ENCODE measurements at places on chromosomes 6 and 20.

GRCh38 chr6:121135425-121135824 is 198.9 kb downstream of the TBC1D32 start:
- DNase-seq = no peak

DNA sequence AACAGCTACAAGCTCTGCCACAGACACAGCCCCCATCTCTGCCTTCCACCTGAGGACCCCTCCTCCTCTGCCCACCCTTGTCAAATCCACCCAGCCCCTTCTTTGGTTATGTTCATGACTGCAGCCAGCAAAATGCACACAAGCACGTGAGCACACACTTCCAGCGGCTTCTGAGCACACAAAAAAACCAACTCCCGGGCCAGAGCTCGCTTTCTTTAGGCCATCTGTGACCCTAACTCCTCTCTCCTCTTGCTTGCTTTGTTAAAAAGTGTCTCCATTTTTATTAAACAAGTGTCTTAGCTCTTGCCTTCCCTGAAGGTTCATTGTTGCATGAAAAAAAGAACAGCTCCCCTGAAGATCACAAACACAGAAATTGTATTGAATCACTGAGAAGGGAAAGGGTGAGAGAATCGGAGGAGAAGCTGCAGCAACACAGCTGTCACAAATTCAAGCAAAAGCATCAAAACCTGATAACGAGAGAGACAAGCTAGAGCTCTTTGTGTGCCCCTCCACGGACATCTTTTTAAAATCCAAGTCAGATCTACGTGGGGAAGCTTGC is 142.1 kb downstream of the CD83 start:
- DNase-seq = no peak

GRCh38 chr20:24439737-24440387 is 29.6 kb upstream of the SYNDIG1 start:
- DNase-seq = no peak

GRCh38 chr20:58228484-58229197 is at the start of gene ANKRD60:
Gene ANKRD60 (minus strand): TSS chr20:58228653. CDS start chr20:58228653, 0 bp downstream.
- no peak for DNase-seq

- DNase-seq = no peak
Observed at GRCh38 chr6:124029567-124029966, 225.9 kb downstream of the NKAIN2 start.

GRCh38 chr6:92069781-92070180 is 1349.6 kb downstream of the EPHA7 start:
- no peak for DNase-seq

DNA sequence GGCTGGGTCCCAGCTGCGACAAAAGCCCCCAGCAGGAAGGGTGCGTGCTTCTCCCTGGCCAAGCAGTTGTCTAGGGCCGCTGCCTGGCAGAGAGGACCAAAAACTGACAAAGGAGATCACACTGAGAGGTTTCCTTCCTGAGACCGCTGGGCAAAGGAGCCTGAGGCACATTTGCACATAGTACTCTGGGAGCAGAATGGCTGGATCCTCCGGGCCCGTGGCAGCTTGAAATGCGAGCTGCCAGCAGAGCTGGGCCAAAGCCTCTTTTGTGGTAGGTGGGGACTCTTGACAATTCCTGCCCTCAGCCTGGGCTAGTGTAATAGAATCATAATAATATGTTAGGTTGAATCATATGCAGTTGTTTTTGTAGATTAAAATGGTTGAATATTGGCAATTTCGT is 33.1 kb upstream of the RNF8 start:
- no peak for DNase-seq

DNA sequence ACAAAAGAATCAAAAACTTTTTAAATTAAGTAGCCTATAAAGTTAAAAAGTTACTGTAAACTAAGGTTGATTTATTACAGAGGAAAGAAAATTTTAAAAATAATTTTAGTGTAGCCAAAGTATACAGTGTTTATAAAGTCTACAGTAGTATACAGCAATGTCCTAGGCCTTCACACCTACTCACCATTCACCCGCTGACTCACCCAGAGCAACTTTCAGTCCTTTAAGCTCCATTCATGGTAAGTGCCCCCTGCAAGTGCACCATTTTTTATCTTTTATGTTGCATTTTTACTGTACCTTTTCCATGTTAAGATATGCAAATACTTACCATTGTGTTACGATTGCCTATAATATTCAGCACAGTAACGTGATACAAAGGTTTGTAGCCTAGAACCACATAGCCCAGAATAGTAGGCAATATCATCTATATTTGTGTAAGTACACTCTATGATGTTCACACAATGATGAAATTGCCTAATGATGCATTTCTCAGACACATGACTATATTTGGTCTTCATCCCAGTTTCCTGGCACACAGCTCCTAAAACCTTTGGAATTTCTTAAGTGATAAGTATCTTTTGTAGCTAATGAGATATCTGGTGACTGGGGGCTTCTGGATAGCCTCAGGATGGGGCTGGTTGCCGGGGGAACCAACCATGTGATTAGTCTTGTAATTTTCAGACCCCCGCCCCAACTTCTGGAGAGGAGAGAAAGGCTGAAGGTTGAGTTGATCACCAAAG is 111.0 kb downstream of the MRPL14 start:
- no peak for DNase-seq

GRCh38 chr6:15804164-15805154 is 141.6 kb upstream of the DTNBP1 start:
- DNase-seq = no peak

GRCh38 chr6:47160702-47161101 is 118.6 kb upstream of the ADGRF1 start:
- no peak for DNase-seq

GRCh38 chr6:143750877-143751276 is 73.1 kb downstream of the PHACTR2 start:
- DNase-seq = no peak

GRCh38 chr6:431504-431903 is 40.0 kb downstream of the IRF4 start:
- DNase-seq = no peak

DNA sequence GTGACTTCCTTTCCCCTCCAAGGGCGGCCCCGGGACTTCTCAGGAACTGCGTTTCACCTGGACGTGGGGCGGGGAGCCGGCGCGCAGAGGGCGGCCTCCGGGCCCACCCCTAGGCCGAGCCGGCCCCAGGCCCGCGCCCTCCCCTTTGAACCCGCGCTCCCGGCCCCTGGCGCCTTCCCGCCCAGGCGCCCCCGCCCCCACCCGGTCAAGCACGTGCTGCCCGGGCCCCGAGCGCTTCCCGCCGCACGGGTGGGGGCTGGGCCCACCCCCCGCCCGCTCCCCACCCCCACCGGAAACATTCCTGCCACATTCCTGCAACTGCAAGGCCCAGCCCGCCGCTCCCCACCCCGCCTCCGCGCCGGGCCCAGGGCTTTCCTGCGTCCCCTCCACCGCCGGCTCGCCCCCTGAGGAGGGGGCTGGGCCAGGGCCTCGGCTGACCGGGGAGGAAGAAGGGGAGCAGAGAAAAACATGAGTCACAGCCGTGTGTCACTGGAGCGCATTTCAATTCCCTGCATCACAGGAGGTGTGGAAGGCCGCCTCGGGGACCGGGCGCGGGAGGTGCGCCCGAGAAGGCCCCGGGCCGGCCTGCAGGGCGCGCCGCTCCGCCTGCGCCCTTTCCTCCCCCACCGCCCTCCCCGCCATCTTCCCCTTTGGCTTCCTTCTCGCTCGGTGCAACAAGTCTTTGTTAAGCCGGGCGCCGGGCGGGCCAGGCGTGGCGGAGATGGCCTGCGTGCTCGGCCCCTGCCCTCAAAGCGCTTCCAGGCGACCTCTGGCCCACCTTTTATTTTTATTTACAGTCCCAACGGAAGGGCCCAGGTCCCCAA is 1.2 kb upstream of the HMGA1 start:
- DNase-seq = no peak

- DNase-seq = no peak
Observed at GRCh38 chr6:56193846-56194245, 53.5 kb downstream of the COL21A1 start.

DNA sequence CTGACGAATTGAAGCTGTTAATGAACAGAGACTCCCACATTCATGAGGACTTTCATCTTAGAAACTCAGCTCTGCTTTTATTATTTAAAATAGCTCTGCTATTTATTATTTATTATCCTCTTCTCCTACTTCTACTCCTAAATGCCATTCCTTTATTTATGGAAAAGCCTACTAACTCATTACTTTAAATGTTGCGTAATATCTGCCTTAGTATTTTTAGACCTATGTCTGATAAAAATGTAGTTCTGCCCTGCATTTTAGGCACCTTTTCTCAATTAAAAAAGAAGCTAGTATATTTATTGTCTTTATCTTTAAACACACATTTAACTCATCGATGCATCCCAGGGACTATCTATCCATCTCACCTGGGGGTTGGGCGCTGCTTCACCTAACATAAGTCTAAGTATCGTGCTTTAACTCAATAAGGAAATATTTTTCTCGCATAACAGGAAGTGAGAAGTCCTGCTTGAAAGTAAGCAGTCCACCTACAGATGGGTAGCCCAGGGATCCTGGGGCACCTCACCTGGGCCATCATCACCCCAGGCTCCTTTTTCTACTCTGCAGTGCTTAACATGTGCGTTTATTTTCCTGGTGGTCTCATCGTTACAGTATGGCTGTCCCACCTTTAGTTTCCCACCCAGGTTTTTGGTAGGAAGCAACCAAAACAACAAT is 31.3 kb upstream of the FAM184A start:
- no peak for DNase-seq

GRCh38 chr6:149903938-149904611 is 6.2 kb upstream of the RAET1E start:
- no peak for DNase-seq

- no peak for DNase-seq
Observed at GRCh38 chr6:114216789-114217467, 125.9 kb downstream of the HS3ST5 start.

- no peak for DNase-seq
Observed at GRCh38 chr20:32523613-32524213, 61.4 kb downstream of the NOL4L start.
